ENCODE measurements at places on chromosomes 16 and 17.

DNA sequence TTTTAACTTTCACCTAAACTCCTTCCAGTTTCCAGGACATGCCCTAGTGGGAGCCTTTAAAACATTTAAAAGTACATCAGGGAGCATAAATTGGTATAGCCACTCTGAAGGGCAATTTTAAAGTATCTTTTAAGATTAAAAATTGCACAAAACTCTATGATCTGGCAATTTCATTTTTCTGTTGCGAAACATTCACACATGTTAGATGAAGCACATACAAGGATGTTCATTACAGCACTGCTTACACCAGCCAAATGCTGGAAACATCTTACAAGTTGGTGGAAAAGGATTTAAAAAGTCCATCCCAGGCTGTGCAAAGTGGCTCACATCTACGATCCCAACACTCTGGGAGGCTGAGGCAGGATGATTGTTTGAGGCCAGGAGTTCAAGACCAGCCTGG is 26.4 kb upstream of the LONP2 start:
- no peak for DNase-seq

GRCh38 chr16:75506574-75506973 is 11.3 kb upstream of the CHST6 start:
- DNase-seq: no peak

GRCh38 chr16:50203681-50204080 is 50.6 kb downstream of the TENT4B start:
- no peak for DNase-seq

GRCh38 chr17:49842371-49842770 is 5.5 kb downstream of the TAC4 start:
- DNase-seq: no peak

- DNase-seq: no peak
Measured at GRCh38 chr16:86534779-86535615, 20.0 kb downstream of the MTHFSD start.

- no peak for DNase-seq
Measured at GRCh38 chr16:48911700-48912099, 301.7 kb upstream of the N4BP1 start.

DNA sequence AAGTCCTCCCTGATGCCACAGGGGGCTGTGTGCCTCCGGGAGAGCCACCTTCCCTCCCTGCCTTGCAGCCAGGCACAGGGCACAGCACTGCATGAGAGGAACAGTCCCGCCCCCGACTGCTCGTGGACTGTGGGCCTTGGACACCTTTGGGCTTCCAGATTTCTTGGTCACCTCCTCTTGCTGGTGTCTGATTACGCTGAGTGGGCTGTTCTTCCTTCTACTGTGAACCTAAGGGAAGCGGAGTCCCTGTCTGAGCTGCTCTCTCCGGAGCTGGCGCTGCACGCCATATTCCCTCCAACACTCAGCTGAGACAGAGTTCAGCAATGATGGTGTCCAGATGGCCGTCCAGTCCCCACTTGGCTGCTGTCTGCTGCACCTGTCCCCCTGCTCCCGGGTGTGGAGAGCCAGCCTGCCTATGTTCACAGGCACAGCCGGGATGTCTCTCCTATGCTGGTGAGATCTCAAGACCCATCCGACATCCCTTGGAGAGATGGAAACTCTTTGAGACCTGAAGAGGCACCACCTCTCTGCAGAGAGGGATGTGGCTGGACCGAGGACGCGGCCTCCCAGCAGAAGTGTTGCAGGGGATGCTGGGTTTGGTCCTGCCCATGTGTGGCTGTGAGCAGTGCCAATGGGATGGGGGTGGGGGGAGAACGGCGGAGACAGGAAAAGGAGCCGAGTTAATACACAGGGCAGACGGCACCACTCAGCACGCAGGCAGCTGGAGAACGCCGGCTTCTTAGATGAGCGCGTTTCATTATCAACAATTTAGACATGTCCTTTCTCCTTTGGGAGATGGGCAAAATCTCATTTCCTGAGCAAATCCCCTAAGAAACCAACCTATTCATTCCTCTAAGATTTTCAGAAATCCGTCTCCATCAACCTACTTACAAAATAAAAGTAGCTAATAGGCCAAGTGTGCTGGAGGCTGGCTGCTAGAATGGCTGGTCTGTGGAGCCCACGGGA is 171.9 kb downstream of the ENGASE start:
- DNase-seq: no peak

DNA sequence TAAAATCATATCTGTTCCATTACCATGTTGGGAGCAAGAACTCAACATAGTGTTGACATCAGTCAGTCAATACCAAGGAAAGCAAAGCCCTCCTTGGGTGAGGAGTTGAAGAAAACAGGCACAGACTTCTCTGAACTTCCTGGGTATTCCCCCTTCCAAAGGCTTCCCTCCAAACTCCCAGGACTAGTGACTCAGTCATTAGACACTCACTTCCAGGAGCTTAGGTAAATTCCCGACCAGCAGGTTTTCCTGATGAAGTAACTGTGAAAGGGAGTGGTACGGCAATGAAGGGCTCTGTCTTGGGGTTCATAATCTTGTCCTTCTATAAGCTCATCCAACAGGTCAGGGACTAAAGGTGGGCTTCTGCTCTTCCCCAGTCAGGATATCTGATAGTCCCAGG is 293.8 kb upstream of the AXIN2 start:
- no peak for DNase-seq

DNA sequence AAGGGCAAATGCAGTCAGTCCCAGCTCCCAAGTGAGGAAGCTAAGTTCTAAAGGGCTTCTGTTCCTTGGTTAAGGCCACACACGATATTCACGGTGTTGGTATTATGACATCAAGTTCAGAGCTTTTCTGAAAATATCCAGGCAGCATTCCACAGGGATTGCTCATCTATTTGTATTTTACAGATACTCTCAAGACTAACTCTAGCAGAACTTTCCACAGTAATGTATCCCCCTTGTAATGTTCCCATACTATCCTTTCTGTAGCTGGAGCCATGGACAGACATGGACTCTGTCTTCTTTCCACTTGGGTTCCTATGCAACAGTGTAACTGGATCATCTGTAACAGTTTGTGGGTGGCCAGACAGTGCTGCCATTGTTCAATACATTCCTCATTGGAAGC is 13.5 kb downstream of the SDR42E1 start:
- DNase-seq: no peak
